Suppressor macrophage (primary cell): ENCODE measurements at places on chromosomes 5 and 9.

GRCh38 chr9:133643978-133644760 is 8.0 kb downstream of the DBH start:
- no peak for DNase-seq

GRCh38 chr9:132234535-132234934 is 72.7 kb downstream of the NTNG2 start:
- no peak for DNase-seq

DNA sequence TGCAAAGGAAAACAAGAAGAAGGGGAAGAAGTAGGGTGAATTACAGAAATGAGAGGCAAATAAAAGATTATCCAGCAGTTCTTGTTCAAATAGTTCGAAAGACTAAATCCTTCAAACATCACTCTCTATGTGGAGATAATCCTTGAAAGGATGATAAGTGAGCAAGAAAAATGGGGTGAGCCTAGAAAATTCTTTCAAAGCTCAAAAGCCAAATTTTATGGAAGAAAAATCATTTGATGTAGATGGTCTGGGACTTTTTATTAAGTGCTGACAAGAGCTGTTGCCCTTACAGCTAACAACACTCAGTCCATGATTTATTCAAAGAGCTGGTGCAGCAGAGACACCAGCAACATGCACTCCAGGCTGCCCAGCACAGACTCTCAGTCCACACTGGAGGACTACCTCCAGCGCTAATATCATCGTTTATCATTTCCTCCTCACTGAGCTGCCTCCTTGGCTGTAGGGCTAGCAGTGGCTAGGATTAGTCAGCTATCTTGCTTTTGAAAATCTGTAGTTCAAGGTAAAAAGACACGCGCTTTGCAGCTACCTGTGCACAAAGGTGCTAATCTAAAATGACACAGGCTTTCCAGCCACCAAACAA is 264.8 kb upstream of the KIF2A start:
- no peak for DNase-seq

GRCh38 chr5:126403876-126404275 is 19.3 kb upstream of the GRAMD2B start:
- no peak for DNase-seq

DNA sequence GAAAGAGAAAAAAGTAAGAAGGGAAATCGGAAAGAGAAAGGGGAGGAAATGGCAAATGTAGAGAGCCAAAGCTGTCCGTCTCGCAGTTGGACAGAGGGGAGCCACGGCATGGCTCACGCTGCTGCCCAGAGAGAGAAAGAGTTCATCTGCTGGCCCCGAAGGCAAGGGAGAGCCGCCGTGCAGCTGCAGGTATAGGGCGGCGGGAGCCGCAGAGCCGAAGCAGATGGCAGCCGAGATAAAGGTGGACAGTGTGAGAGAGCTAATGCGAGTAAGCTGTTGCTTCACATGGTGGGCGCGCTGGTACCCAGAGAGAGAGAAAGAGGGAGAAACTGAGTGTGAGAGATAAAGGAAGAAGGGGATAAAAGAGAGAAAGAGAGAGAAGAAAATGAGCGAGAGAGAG is 188.4 kb upstream of the PPP1R26 start:
- DNase-seq = no peak

DNA sequence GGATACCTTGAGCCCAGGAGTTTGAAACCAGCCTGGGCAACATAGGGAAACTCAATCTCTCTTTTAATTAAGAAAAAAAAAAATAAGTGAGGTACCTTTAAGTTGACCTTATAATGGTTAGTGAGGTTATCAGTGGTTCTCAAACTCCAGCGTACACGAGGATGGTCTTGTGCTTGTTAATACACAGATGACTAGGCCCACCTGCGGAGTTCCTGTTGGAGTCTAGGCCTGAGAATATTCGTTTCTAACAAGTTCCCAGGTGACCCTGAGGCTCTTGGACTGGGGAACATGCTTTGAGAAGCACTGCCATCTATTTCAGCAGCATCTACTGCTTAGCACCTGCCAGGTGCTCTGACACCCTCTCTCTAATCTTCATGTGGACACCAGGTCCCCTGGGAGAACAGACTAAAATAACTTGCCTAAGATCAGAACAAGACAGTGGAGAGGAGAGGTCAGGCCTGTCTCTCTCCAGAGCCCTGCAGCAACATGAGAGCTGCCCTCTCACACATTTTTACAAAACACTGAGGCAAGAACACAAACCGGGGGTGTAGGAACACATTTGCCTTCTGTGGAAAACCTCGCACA is 24.6 kb downstream of the TLE1 start:
- DNase-seq = no peak

DNA sequence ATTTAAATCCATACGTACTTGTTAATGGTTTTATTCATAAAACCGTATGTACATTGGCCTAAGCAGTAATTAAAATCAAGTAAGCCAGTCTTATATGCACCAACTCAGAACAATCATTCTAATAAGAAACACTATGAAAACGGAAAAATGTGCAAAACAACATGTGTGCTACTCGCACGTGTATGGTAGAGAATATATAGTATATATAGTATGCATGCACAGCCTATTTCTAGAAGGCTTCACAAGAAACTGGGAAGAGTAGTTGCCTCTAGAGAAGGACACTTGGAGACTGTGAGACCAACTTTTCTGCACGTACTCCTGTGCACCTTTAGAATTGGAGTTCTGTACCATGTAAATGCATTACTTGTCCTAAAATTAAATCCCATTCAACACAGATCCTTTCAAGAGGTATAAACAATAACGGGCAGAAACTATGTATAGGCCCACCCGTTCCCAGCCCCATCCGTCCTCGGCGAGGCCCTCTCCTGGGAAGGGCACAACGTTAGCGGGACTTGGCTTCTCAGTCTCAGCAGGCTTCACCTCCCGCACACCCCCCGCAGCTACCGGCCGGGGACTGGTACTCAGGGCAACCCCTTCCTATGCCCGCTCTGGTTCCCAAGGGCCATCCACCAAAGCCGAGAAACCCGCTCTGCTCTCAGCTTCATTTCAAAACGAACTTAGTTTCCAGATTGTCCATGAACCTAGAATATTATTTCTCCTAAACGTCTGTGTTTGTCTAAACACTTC is 2.0 kb downstream of the CDC14B start:
- DNase-seq = no peak

GRCh38 chr9:36985061-36985768 is 48.9 kb downstream of the PAX5 start:
- DNase-seq = no peak

DNA sequence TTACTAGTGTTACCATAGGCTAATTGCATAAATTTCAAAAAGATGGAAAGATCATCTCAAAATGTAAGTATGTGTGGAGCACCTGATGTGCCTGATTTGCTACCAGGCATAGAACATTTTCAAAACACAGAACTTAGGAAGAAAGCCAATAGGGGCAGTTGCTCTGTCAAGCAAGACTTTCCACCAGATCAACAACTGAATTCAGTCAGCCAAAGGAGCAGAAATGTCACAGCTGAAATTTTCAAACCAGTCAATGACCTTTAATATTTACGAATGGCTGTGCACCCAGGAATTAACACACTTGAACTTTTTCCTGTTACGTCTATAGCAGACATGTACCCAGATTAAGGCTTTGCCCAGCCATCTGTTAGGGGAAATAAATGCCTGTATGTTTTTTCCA is 452.8 kb upstream of the PTGER4 start:
- DNase-seq = no peak

- DNase-seq = no peak
These were observed 16.2 kb downstream of the PBX3 start for GRCh38 chr9:125763394-125763801.

DNA sequence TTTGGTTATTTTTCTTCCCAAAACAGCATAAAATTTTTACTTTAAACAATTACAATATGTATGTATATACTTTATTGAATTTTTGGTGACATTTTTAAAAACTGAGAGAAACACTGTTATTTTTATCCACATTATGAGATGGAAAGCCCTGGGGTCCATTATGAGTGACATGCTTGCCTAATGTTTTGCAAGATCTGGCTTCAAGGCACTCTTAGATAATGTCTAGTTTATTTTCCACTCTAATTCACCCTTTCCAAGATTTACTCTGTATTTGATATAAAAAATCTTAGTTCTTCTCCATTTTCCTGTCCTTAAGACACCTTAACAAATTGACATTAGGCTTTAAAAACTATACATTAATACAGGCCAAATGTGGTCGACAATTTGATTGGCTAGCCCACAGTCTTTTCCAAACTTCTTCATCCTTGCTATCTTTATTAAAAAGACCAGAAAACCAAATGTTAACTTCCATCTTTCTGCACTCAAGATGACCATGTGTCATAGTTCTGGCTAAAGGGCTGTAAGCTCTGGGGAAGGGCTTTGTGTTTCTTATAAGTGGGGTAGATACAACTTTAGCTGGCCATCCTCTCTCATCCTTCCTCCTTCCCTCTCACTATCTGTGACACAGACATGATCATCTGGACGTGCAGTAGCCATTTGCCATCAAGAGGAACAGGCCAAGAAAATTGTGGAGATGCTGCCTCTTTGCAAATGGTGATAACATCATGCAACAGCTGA is 561.1 kb downstream of the PDE4D start:
- no peak for DNase-seq

DNA sequence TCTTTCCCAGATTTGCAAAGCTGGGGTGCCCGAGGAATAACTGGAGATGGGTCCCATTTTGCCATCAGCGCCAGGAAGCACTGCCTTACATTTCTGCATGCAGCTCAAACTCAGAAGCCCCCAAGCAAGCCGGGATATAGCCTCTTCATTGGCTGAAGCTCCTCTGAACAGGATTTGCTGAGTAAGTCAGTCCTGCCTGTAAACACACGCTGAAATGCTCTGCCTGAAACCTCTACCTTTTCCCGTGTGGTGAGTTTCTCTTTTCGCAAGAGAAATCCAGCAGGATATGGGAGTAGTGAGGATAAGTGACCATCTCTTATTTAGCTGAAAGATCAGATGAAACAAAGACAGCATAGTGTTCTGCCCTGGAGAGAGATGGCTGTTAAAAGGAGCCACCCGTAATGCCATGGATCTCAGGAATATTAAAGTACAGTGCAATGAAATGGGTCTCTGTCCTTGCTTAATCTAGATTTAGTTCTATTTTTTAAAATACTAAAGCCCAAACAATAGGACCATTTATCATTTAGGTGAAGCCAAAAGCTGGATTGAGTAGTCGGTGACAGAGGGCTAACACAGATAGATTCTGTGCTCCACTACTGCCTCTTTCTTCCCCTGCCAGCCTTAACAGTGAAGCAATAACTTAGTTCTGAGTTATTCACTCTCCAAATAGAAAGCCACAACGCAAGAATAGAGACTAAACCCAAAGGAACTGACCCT is 177.5 kb upstream of the PPP2R2B start:
- no peak for DNase-seq

DNA sequence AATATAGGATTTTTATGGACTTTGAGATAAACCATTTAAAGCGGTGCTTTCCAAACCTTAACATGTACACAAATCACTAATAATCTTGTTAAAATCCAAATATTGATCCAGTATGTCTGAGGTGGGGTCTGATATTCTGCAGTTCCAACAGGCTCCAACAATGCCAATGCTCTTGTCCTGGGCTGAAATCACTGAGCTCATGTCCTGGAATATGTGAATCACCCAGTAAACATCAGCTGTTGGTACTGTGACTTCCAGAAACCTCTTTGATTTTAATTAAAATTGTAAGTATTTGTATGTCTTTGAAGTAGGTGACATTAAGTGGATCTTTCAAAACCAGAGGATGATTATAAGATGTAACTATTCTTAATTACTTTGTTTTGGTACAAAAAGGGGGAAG is 52.8 kb upstream of the CAST start:
- DNase-seq = no peak

GRCh38 chr9:16767366-16767765 is 103.1 kb downstream of the BNC2 start:
- no peak for DNase-seq

- no peak for DNase-seq
These were observed 80.2 kb downstream of the PIK3R1 start for GRCh38 chr5:68295772-68296171.

- DNase-seq = no peak
These were observed 61.5 kb downstream of the BASP1 start for GRCh38 chr5:17278931-17279330.

DNA sequence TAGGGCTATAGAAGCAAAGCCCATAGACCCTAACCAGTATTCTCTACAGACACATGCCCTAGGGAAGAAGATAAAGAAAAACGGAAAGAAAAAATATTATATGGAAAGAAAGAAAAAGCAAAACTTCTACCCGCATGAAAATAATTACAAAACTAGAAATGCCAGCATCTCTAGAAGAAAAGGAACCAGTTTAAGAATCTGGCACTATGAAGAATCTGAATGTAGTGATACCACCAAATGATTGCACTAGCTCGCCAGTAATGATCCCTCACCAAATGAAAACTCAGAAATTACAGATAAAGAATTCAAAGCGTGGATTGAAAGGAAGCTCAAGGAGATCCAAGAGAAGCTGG is 341.9 kb upstream of the GRIA1 start:
- no peak for DNase-seq

GRCh38 chr9:75229605-75230332 is 141.5 kb downstream of the OSTF1 start:
- no peak for DNase-seq

DNA sequence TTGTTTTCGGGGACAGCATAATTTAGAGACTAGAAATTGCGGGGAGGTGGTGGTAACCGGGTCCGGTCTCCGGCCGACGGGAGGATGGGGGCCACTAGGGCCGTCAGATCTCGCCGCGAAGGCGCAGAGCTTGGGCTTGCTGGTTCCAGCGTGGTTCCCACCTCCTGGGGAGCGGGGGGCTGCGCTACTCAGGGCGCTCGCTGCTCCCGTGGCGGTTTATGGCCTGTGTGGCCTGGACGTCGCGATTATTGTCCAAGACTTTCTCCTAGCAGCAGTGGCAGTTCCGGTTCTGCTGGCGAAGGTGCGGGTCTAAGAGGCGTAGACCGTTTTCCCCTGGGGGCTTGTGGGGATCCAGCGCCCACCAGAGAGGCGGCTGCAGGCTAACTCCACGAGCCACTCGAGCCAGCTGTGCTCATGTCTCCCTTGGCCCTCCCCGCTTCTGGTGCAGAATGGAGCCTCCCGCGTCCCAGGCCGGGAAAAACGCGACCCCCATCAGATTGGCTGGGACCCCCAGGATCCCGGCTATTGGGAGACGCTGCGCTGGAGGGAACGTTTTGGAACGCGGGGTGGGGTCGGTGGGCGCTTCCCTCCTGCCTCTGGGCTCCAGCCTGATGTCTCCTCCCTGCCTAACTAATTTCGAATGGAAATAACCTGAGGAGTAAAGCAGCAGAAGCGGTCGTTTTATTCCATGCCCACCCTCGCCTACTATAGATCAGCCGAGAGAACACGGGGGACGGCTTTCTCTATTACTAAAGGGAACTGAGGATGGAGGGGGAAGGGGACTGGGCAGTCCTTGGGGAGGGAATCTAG is 87.1 kb downstream of the ENTREP1 start:
- DNase-seq = no peak

- peak; percentile 90 for DNase-seq
These were observed 2.9 kb downstream of the DNAJB5 start for GRCh38 chr9:34992376-34992951.

GRCh38 chr9:86940774-86941173 is 6.5 kb downstream of the GAS1 start:
- no peak for DNase-seq

- DNase-seq = no peak
These were observed 47.3 kb downstream of the ANKRD31 start for GRCh38 chr5:75189353-75189752.

- no peak for DNase-seq
These were observed 82.1 kb downstream of the SLF1 start for GRCh38 chr5:94700592-94700991.

- no peak for DNase-seq
These were observed 71.2 kb downstream of the MARCHF11 start for GRCh38 chr5:16108418-16108817.
